ENCODE measurements at places on chromosomes 6 and 20.
A peak's percentile ranks its signal among the peaks of the same experiment; 100 is the strongest.

DNA sequence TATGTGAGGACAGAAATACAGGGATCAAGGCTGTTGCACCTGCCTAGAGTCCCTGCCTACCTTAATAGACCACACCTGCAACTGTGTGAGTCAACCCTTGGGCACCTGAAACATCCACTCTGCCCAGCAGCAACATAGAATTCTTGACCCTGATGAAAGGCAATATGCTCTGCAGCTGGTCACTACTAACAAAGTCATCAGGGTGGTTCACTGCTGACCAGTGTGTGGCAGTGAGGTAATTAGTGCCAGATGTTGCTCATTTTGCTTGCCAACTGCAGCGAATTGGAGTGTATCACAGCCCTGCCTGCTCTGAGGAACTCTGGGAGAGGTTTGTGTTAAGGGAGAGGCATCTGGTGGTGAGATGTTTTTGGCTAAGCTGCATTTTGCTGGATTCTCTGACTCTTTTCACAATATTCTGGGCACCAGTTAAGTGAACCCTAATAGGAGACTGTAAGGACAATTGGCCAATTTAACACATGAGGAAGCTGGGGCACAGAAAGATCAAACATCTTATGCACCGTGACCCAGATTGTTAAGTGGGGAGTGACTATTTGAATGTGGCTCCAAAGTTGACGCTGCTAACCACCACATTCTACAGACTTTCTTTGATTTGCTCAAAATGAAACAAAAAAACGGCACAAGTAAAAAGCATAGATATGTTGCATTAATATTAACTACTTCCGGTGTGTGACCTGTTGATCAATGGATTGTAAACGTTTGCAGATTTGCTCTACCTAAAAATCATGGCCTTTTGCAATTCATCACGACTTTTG lies 61.9 kb upstream of the OPRM1 start:
- no peak for DNase-seq

GRCh38 chr6:23446469-23446967 lies 679.5 kb upstream of the NRSN1 start:
- no peak for DNase-seq

DNA sequence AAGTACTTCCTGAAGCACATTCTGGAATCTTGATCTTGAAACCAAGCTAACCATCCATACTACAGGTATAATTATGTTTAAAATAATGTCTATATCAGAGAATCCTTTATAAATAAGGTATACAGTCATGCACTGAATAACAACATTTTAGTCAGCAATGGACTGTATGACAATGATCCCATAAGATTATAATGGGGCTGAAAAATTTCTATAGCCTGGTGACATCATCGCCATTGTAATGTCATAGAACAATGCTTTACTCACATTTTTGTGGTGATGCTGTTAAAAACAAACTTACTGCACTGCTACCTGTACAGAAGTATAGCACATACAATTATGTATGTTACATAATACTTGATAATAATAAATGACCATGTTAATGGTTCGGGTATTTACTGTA lies 31.8 kb downstream of the RNF146 start:
- DNase-seq, result no peak

GRCh38 chr6:27190126-27190525 lies 57.4 kb upstream of the PRSS16 start:
- no peak for DNase-seq

GRCh38 chr6:72425003-72425681 lies 196.7 kb upstream of the KCNQ5 start:
- DNase-seq, result no peak

- no peak for DNase-seq
Measured at GRCh38 chr6:119856136-119856535, 506.6 kb upstream of the MAN1A1 start.

GRCh38 chr6:130252527-130253237 lies 29.9 kb upstream of the SAMD3 start:
- DNase-seq, result no peak

- DNase-seq, result peak; percentile 80
Measured at GRCh38 chr20:53949319-53949839, 121.0 kb downstream of the BCAS1 start.

GRCh38 chr6:106122938-106123656 lies 37.0 kb downstream of the PRDM1 start:
- no peak for DNase-seq

DNA sequence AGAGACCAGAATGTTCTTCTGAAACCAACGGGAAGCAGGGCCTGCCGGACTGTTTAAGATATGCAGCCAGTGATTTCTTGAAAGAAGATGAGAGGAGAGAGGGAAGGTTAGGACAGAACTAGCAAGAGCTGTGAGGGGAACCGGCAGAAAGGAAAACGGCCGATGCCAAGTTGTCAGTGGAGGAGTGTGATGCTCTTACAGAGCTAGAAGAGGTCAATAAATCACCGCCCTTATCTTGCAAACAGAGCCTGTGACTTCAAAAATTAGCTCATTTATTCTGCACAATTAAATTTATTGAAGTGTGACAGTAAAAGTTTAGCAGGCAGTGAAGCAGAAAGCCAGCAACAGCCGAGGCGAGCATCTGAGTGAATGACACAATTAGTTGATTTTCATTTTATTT lies 509.5 kb upstream of the ID4 start:
- DNase-seq, result no peak

- no peak for DNase-seq
Measured at GRCh38 chr20:24777746-24778145, 171.3 kb upstream of the CST7 start.

GRCh38 chr6:142088858-142089216 lies 43.9 kb upstream of the GJE1 start:
- DNase-seq, result no peak

GRCh38 chr20:49775229-49775693 lies 37.4 kb upstream of the SLC9A8 start:
- DNase-seq, result no peak

GRCh38 chr6:62623846-62624532 lies 338.0 kb upstream of the KHDRBS2 start:
- no peak for DNase-seq

- no peak for DNase-seq
Measured at GRCh38 chr20:18430172-18430826, 36.5 kb downstream of the DZANK1 start.

DNA sequence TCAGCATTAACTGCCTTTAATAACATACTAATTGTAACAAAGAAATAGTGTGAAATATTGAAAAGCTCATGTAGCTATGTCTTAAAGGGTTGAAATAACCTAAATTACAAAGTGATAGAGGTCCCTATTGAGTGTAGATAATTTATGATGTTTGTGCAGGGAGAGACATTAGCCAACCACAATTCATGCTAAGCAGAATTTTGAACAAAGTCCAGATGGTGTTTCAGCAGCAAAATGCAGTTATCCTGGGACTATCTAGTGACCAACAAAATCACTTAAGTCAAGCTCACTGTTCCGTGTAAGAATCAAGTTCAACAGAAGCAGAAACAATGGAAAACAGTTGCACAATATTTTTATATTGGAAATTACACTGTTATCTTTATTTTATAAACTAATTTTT lies 218.5 kb downstream of the SIM1 start:
- DNase-seq, result no peak

- DNase-seq, result no peak
Measured at GRCh38 chr20:64113444-64113775, 6.0 kb upstream of the NPBWR2 start.

GRCh38 chr6:38990475-38990874 lies 58.1 kb upstream of the GLP1R start:
- no peak for DNase-seq

- DNase-seq, result no peak
Measured at GRCh38 chr20:63964412-63964811, 5.3 kb downstream of the ZNF512B start.

- no peak for DNase-seq
Measured at GRCh38 chr20:25539742-25540672, 45.3 kb downstream of the NINL start.

DNA sequence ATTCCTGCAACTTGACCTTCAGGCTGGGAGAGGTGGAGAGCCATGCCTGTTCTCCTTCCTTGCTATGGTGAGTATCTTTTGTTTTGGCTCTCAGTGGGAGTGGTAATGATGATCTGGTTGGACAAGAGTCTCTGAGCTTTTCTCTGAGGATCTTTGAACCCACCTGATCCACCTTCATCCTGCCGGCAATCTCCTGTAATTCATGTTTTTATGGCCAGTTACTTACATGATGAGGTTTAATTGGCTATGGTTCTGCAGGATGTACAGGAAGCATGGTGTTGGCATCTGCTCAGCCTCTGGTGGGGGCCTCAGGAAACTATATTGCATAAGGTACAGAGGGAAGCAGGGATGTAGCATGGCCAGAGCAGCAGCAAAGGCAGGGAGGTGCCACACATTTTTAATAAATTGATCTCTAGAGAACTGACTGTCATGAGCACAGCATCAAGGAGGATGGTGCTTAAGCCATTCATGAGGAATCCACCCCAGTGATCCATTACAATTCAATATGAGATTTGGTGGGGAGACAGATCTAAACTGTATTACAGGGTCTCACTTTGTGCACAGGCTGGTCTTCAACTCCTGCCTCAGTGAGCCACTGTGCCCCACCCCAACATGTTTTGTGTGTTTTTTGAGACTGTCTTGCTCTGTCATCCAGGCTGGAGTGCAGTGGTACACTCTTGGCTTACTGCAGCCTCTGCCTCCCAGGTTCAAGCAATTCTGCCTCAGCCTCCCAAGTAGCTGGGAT lies 10.0 kb downstream of the HSPA1B start:
- no peak for DNase-seq

- DNase-seq, result no peak
Measured at GRCh38 chr20:23449421-23449820, 3.3 kb downstream of the CST11 start.

GRCh38 chr6:32816746-32817204 lies at the start of gene HLA-DOB:
HLA-DOB (minus strand) TSS chr6:32817002; CDS start chr6:32816951, 51 bp downstream.
- no peak for DNase-seq

DNA sequence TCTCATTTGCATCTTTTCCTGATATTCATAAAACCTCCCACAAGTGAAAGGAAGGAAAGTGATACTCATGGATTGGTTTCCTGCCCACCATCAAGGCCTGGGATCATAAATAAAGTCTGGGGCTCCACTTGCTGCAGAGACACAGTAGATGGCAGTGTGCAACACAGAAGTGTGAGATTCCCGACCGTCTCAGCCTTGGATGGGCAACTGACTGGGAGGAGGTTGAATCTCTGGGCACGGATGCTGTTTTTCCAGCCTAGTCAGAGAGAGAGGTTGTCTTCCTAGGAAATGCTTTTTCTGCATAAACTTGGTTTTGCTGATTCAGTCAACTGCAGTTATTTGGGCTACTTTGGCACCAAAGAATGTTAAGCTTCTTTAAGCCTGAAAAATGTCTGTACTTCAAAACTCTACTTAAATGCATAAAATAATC lies 9.9 kb upstream of the RFPL4B start:
- no peak for DNase-seq

Data from CD4-positive, alpha-beta T cell treated with Interleukin-6 at 100 ng/mL for 8 hours (primary cell).